Activated T-cell treated with anti-CD3 and anti-CD28 coated beads, Interleukin-2, amount 50 U/mL, for 24 hours (primary cell): ENCODE measurements at places on chromosomes 12 and 14.

DNA sequence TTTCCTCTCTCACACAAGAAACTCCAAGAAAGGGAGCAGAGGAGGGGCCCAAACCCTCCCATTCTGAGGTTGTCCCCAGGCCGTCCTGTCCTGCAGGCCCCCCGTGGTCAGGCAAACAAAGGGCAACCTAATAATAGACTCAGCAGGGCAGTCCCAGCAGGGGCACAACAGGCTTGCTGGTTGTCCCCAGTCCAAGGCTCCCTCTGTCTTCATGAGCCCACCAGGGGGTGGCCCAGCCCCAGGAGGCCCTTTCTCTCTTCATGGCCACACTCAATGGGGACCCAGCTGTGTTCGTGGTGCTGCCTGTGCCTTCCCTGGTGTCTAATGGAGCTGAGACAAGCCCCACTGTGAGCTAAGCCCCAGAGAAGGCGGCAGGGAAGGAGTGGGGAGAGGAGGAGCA is 359.9 kb downstream of the ADGRD1 start:
- peaks cover 4% of the 10 kb centered on the region for H3K4me1 ChIP-seq
- H3K4me3 ChIP-seq = no peak overlapping the region
- no peak for DNase-seq
- H3K36me3 ChIP-seq = no peaks in the 10 kb centered on the region
- H3K27me3 ChIP-seq = peaks cover 24% of the 10 kb centered on the region

DNA sequence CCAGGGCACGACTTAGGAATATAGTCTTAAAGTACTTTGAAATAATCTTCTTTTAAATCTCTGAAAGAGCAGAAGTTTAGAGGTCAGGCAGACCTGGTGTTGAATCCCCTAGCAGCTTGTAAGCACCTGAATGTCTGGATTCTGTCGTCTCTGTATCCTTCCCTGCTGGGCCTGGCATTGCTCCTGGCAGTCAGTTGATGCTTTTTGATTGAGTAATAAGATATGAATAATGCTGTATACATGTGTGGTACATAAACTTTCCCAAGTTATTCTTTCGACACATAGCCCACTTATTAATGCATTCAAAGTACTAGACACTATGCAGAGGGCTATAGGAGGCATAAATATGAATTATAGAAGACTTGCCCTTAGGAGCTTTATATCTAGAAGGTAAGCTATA is 31.4 kb downstream of the EVL start:
- H3K27me3 ChIP-seq = no peaks in the 10 kb centered on the region
- H3K27ac ChIP-seq = peak overlapping the region; percentile 88
- peaks cover 89% of the 10 kb centered on the region for H3K4me1 ChIP-seq
- H3K36me3 ChIP-seq = peaks cover 91% of the 10 kb centered on the region
- peak; percentile 17 for DNase-seq

DNA sequence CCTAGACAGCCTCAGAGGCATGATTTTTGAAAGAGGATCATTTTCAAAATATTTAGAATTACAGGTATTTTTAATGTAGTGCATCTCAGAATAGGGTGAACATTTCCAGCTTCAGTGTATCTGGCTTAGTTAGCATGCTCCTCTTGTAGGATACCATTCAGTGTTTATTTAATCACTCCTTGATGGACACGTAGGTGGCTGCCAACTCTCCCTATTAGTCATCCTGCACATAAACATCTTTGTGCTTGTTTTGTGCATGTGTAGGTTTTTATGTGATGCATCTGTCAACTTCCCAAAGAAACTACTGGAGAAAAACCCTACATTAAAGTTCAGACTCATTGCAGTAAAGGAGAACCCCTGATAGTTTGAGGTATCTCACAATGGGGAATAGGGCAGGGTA is 52.5 kb upstream of the RBM19 start:
- H3K4me3 ChIP-seq = no peak overlapping the region
- no peaks in the 10 kb centered on the region for H3K4me1 ChIP-seq
- no peak overlapping the region for H3K27ac ChIP-seq
- no peaks in the 10 kb centered on the region for H3K36me3 ChIP-seq
- peaks cover 48% of the 10 kb centered on the region for H3K27me3 ChIP-seq

GRCh38 chr14:100592972-100593371 is 5.8 kb upstream of the BEGAIN start:
- H3K27ac ChIP-seq = no peak overlapping the region
- DNase-seq = no peak
- no peak overlapping the region for H3K4me3 ChIP-seq
- no peaks in the 10 kb centered on the region for H3K4me1 ChIP-seq
- no peaks in the 10 kb centered on the region for H3K36me3 ChIP-seq
- peaks cover 37% of the 10 kb centered on the region for H3K27me3 ChIP-seq

DNA sequence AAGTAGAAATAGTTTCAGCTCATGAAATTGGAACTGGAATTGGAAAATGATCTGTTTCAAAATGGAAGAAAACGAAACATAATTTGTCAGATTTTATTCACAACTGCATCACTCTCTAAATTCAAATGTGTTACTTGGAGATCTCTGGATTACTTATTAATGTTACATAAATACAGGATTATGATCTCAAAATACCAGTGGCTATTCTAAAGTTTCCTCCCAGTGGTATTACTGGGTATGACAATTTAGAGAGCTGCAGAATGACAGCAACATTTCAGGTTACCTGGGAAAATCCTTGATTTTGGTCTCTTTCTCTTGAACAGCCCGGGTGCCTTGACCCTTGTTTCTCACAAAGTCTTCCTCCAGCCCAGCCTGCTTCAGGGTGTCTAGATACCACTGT is 14.2 kb downstream of the FAM161B start:
- H3K4me3 ChIP-seq = no peak overlapping the region
- no peak for DNase-seq
- H3K27me3 ChIP-seq = no peaks in the 10 kb centered on the region
- peaks cover 54% of the 10 kb centered on the region for H3K36me3 ChIP-seq

GRCh38 chr12:8996682-8997405 is 7.5 kb downstream of the KLRG1 start:
- H3K27me3 ChIP-seq = no peaks in the 10 kb centered on the region
- H3K36me3 ChIP-seq = peaks cover 7% of the 10 kb centered on the region
- peaks cover 77% of the 10 kb centered on the region for H3K4me1 ChIP-seq
- H3K27ac ChIP-seq = peak overlapping the region; percentile 87
- no peak for DNase-seq
- H3K4me3 ChIP-seq = peak overlapping the region; percentile 47

GRCh38 chr14:74591394-74591793 is 20.6 kb downstream of the LTBP2 start:
- no peak overlapping the region for H3K4me3 ChIP-seq
- no peaks in the 10 kb centered on the region for H3K27me3 ChIP-seq

DNA sequence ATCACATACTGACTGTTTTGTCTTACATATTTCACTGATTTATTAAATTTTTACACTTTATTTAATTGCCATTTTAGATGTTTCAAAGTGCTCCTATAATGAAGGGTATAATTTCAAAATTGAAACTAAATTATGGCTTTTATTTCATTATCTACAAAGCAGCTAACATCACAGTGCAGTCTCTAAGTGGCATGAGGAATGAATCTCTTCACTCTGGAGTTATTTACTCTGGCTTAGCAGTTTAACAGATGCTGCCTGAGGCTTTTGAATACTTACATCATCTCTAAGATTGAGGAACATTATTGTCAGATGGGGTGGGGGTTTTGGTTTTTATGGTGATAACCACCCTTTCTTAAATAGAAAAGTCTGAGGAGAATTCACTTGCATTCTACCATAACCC is 386.4 kb downstream of the TRHDE start:
- no peaks in the 10 kb centered on the region for H3K27me3 ChIP-seq
- no peak for DNase-seq
- no peak overlapping the region for H3K27ac ChIP-seq
- H3K4me1 ChIP-seq = no peaks in the 10 kb centered on the region

- peaks cover 3% of the 10 kb centered on the region for H3K27me3 ChIP-seq
- no peaks in the 10 kb centered on the region for H3K36me3 ChIP-seq
- no peak overlapping the region for H3K4me3 ChIP-seq
- no peak overlapping the region for H3K27ac ChIP-seq
These were observed 218.3 kb upstream of the PDZRN4 start for GRCh38 chr12:40969796-40970195.

DNA sequence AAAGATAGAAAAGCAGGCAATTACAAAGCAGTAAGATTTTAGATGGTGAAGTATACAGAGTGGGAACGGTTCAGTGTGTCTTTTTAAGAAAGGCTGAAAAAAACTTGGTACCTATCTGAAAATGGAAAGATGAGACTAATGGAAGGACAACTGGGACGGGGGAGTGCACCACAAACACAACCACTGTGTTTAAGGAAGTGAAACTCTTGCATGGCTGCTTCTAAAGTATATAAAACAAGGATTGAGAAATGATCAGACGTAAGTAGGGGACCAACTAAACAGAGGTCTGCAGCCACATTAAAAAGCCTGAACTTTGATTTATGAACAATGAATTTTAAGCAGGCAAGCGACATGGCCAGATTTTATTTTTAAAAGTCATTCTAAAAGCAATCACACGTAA is 328.6 kb downstream of the MDGA2 start:
- no peak overlapping the region for H3K27ac ChIP-seq
- H3K4me3 ChIP-seq = no peak overlapping the region
- no peaks in the 10 kb centered on the region for H3K27me3 ChIP-seq
- H3K36me3 ChIP-seq = no peaks in the 10 kb centered on the region

DNA sequence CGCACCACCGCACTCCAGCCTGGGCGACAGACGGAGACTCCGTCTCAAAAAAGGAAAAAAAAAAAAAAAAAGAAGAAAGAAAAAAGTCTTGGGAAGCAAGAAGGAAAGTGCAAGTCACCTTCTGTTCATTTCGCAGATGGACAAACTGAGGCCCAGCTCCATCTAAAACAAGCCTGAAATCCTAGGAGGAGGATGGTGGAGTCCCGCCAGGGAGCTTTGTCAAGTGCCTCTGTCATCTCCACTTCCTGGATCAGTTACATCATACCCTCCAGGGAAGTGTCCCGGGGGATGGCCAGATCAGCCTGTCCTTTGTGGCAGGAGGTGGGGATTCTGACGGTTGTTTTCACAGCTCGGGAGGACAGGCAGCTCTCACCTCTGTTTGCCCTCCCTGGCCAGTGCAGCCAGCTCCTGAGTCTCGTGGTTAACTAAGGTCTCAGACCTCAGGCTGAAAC is 8.7 kb upstream of the SDSL start:
- no peak overlapping the region for H3K4me3 ChIP-seq
- peaks cover 3% of the 10 kb centered on the region for H3K27me3 ChIP-seq
- no peaks in the 10 kb centered on the region for H3K36me3 ChIP-seq
- no peak overlapping the region for H3K27ac ChIP-seq

GRCh38 chr12:50925342-50925651 is 27.0 kb upstream of the HIGD1C start:
- no peaks in the 10 kb centered on the region for H3K27me3 ChIP-seq
- peak overlapping the region; percentile 48 for H3K4me3 ChIP-seq
- peak overlapping the region; percentile 63 for H3K27ac ChIP-seq
- DNase-seq = no peak
- H3K36me3 ChIP-seq = no peaks in the 10 kb centered on the region

DNA sequence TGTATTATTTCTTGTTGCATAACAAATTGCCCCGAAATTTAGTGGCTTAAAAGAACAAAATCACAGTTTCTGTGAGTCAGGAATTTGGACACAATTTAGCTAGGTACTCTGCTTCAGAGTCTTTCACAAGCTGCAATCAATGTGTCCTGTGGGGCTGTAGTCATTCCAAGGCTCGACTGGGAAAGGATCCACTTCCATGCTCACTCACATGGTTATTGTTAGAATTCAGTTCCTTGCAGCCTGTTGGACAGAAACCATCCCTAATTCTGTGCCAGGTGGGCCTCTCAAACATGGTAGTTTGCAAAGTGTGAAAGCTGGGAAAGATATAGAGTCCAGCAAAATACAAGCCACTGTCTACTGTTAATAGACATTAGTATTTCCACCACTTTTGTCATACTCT is 59.7 kb upstream of the ARID2 start:
- H3K36me3 ChIP-seq = no peaks in the 10 kb centered on the region
- peaks cover 41% of the 10 kb centered on the region for H3K4me1 ChIP-seq
- H3K4me3 ChIP-seq = no peak overlapping the region
- H3K27ac ChIP-seq = no peak overlapping the region
- H3K27me3 ChIP-seq = no peaks in the 10 kb centered on the region

DNA sequence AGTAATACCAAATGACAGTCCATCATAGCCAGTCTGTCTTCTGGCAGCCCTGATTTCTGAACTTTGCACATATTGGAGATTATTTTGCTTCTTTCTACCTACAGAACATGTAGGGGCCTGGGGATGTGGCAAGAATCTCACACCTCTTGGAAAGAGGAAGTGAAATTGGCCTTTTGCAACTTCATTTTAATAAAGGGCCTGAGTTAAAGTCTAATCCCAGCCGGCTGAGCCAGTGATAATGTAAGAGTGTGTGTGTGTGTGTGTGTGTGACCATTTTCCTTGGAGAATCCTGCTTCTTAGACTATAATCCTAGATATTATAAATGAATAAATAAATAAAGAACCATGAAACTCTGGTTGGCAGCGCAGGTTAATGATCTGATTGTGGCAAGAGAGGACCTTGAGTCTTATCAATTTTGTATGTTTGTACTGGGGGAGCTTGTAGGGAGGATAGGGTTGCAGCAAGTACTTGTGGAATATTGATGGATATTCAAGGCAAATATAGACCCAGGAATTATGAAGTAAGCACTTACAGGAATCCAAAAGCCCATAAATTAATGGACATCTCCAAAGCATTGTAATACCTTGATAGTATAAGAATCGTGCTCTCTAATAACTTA is 233.2 kb upstream of the AMIGO2 start:
- H3K27me3 ChIP-seq = no peaks in the 10 kb centered on the region
- H3K36me3 ChIP-seq = peaks cover 27% of the 10 kb centered on the region
- H3K4me1 ChIP-seq = peaks cover 60% of the 10 kb centered on the region
- DNase-seq = no peak

DNA sequence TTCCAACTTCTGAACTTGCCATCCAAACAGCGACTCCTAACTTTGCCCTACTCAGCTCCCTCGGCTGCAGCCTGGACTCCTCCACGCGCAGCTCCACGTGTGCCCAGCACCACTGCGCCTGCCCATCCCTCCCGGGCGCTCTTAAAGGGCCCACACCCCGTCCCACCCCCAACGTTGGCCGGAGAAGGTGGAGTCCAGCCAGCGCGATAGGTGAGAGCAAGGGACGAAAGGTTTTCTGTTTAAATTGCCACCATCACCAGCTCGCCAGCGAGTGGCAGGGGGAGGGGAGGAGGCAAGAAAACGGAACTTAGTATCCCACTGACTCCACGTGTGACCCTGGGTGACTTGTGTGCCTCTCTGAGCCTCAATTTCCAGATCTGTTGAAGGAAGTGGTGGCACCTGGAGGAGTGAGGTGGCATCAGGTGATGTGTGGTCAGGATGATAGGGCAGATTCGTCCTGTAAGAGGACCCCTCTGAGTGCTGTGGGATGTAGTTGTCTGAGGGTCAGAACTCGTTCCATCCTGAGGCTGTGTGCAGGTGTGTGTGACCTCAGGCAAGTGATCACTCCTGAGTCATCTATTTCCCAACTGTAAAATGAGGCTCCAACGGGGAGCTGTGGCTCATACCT is 59.7 kb downstream of the TRPV4 start:
- H3K27me3 ChIP-seq = peaks cover 4% of the 10 kb centered on the region
- peak overlapping the region; percentile 47 for H3K4me3 ChIP-seq
- H3K36me3 ChIP-seq = no peaks in the 10 kb centered on the region
- no peak overlapping the region for H3K27ac ChIP-seq
- DNase-seq = no peak

- H3K27me3 ChIP-seq = no peaks in the 10 kb centered on the region
- no peak for DNase-seq
- no peaks in the 10 kb centered on the region for H3K36me3 ChIP-seq
- no peak overlapping the region for H3K27ac ChIP-seq
- H3K4me3 ChIP-seq = no peak overlapping the region
These were observed 299.2 kb downstream of the GLT1D1 start for GRCh38 chr12:129152351-129153104.

GRCh38 chr12:101929365-101930041 is 52.1 kb downstream of the DRAM1 start:
- peaks cover 10% of the 10 kb centered on the region for H3K27me3 ChIP-seq
- no peak for DNase-seq
- no peak overlapping the region for H3K4me3 ChIP-seq
- H3K27ac ChIP-seq = no peak overlapping the region
- peaks cover 3% of the 10 kb centered on the region for H3K4me1 ChIP-seq
